Fibroblast of skin of scalp (primary cell): ENCODE measurements at places on chromosomes 2 and 18.

- no peak for DNase-seq
Measured at GRCh38 chr2:226079196-226079595, 679.7 kb downstream of the NYAP2 start.

DNA sequence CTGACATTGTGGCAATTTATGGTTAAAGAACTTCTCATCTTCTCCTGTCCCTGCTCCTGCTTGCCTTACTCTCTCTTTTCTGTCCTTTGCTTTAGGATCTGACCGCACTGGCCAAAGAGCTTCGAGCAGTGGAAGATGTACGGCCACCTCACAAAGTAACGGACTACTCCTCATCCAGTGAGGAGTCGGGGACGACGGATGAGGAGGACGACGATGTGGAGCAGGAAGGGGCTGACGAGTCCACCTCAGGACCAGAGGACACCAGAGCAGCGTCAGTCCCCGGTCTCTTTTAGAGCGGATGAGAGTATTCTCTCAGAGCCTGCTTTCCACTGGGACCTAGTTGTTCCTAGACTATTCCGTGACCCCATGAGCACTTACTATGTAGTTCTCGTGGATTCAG is 122.2 kb upstream of the IL1R2 start:
- DNase-seq, result no peak

- no peak for DNase-seq
Measured at GRCh38 chr2:204898928-204899640, 353.8 kb downstream of the PARD3B start.

GRCh38 chr2:236088368-236089057 is 79.7 kb downstream of the GBX2 start:
- no peak for DNase-seq

DNA sequence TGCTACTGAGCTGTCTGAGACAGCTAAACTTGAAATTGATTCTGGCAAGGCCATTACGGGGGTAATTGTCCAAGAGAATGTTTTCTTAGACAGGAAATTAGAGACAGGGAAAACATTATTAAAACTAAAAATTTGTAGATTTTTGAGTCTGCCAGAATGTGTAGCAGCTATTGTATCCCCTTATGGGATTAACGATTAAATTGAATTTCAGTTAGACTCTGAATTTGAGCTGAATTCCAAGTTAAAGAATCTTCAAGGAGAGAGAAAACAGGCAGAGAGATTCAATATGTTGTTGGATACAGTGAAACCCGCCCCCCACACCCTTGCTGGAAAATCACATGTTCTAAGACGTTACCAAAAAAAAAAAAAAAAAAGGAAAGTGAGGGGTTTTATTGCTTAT is 32.7 kb upstream of the CCDC68 start:
- no peak for DNase-seq

- no peak for DNase-seq
Measured at GRCh38 chr2:119063177-119063576, 95.4 kb downstream of the C1QL2 start.

- no peak for DNase-seq
Measured at GRCh38 chr2:46118656-46119371, 178.4 kb upstream of the EPAS1 start.

- DNase-seq, result peak; percentile 5
Measured at GRCh38 chr2:113847144-113847543, 42.7 kb upstream of the ACTR3 start.

DNA sequence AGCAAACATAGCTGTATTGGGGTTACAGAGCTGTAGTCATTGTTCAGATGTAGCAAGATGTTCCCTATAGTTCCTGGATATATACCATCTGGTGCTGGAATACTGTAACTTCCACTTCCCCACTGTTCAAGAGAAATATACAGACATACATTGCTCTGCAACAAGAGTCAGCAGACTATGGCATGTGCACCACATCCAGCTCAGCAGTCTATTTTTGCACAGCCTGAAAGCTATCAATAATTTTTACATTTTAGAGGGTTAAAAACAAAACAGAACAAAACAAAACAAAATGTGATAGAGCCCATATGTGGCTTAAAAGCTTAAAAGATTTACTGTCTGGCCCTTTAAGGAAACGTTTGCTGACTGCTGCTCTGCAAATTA is 31.8 kb upstream of the VIT start:
- no peak for DNase-seq

- no peak for DNase-seq
Measured at GRCh38 chr2:236603361-236604015, 33.9 kb downstream of the ACKR3 start.

DNA sequence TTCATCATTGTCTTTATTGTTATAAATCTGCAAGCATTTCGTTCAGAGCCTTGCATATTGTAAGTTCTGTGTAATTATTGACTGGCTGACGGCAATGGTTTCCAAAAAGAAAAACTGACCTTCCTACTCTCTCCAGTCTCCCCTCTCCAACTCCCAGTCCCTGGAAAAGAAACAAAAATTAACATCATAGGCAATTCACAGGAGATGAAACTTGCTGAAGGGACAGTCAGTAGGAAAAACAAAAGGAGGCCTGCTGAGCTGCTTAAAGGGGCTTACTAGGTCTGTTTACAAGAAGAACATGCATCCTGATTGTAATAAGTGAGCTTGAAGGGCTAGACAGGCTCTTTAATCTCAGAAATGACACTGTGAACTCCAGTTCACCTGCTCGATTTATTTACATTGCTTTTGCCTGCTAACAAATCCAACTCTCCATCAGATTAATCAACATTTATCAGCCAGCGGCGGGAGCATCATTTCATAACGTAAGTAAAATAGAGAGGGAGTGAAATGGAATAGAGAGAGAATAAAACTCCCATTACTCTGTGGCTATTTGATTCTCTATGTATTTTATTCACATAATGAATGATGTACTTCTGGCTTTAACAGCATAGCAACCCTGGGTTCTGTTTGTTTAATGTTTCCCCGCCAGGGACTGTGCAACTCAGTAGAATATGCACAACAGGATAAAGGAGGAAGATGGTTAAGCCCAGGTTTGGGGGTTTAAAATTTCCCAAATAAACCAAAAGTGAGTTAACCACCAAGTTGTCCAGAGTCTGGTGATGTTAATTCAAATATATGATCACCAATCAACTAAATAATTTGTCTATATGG is 256.7 kb upstream of the SETBP1 start:
- no peak for DNase-seq

GRCh38 chr2:195552581-195552980 is 104.4 kb upstream of the SLC39A10 start:
- DNase-seq, result no peak
